SJCRH30 (cell line): ENCODE measurements at places on chromosomes 2 and 18. TPM values are rescaled to one million over a fixed set of nuclear protein-coding genes. Genes with fewer than 3 reads are reported as not detected.

Gene ABCG8
- total RNA-seq, result 0.04 TPM in 1 of 2 replicates, not detected in the other

Gene SLC39A6
- 45.7 and 50.6 TPM in 2 replicates for total RNA-seq

DNA sequence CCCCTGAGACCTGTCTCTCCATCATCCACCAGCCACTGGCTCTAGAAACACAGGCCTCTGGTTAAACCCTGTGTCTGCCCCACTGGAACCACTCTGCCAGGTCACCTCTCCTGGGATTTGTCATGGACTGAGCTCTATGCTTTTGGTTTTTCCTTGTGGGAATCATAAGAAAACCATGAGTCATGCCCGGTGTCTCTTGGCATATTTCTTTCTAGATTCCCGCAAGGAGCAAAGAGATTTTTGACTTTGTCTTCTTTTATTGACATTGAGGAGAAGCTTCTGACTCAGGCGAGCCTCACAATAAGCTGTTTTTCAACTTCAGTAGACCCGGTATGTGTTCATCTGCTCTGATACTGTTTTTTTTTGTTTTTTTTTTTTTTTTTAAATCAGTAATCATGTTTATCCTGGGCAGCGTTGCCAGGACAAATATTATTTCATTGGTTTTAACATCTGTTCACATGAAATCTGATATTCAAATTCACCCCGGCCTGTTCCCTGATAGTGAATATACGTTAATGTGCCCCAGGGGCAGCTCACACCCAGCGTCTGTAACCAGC, 207.1 kb downstream of the ACKR3 start:
- DNase-seq, result peak; percentile 86

- DNase-seq, result peak; percentile 91
These were observed 34.7 kb downstream of the RFX8 start for GRCh38 chr2:101440127-101440738.

DNA sequence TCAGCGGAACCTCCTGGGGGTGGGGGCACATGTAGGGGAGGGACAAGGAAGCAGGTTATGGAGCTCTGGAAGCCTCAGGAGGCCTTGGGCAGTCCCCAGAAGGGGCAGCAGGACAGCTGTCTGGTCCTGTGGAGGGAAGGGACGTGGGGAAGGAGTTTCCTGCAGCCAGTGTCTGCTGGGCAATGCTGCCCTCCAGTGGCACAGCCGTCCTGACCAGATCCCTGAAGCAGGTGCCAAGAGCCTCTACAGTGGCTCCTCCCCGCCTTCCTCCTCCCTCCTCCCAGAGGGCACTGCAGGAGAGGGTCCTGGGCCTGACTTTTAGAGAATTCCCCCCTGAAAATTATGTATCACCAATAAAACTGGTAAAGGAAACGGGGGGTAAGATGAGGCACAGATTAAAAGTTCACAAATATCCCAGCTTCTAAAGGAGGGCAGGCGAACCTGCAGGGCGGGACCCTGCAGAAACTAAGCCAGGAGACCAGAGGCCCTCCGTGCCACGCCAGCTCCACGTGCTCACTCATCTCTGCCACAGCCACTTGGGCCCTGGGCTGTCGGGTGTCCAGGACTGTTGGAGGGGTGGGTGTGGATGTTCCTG, 258.5 kb downstream of the TWIST2 start:
- DNase-seq, result peak; percentile 80

GRCh38 chr2:73175663-73176204, 26.6 kb upstream of the NOTO start:
- peak; percentile 84 for DNase-seq

- DNase-seq, result no peak
These were observed 77.2 kb upstream of the FIGN start for GRCh38 chr2:163812926-163813520.

- no peak for DNase-seq
These were observed 68.9 kb upstream of the CAB39 start for GRCh38 chr2:230643576-230644291.

GRCh38 chr2:216222650-216223352, 113.7 kb downstream of the XRCC5 start:
- no peak for DNase-seq

GRCh38 chr2:230735884-230736283, 23.2 kb downstream of the CAB39 start:
- DNase-seq, result no peak

GRCh38 chr2:43078781-43079755, 147.3 kb downstream of the ZFP36L2 start:
- DNase-seq, result no peak

- DNase-seq, result peak; percentile 77
These were observed 39.5 kb upstream of the CYP1B1 start for GRCh38 chr2:38115216-38116032.

DNA sequence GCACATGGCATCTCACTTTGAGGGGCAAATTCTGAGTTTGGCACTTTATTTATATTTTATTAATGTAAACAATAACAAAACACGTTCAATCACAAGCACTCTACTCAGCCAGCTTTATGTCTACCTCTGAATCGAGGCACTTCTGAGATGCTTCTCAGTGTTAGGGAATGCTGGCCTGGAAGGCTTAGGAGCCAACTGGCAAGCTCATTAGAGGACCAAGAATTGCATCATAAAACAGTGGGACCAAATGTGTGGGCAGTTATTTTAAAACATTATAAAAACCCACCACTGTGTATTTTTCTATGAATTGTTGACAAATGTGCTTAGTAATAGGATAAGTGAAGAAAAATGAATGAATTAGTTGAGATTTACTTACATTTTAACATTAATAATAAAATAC, 46.8 kb upstream of the SMIM21 start:
- no peak for DNase-seq

DNA sequence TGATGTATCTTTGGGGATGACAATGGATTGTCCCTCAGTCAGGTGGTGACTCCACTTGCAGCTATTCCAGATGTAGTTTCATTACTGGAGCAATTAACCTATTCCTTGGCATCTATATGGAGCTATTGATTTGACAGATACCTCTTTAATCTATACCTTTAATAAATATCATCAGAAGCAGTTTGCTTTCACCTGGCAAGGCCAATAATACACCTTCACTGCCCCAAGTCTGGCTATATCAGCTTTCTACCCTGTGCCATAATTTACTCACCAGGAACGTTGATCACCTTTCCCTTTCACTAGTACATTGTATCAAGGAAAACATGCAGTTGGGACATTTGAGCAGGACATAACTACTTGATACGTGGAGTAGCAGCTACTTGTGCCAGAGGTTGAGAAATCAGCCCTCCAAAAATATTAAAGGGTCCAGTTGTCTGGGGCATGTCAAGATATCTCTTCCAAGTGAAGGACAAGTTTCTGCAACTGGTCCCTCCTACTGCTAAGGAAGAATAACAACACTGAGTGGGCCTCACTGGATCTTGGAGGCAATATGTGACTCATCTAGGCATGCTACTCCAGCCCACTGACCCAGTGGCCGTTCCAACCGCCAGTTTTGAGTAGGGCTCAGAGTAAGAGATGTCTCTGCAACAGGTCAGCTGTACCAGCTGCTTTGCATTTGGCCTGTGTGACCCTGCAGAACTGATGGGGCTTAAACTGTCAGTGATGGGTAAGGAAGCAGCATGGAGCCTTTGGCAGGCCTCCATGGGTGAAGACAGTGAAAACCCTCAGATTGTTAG, 67.0 kb downstream of the PSMG2 start:
- DNase-seq, result no peak

- DNase-seq, result no peak
These were observed 190.7 kb downstream of the NCKAP5 start for GRCh38 chr2:133377599-133377998.

DNA sequence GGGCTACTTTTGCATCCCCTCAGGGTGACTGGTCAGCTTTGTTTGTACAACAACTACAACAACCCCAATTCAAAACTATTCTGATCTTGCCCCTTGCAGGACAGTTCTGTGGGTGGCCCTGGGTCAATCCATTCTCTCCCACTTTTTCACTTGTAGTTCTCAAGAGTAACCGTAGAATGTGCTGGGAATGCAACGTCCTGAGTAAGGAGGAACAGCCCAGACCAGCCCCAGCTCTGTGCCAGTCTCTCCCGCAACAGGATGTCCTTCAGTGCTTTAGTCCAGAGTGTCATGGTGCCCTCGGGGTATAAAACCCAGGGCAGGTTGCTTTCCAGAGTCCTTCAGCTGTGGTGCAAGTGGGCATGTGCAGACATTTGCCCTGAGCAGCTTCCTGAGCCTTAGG, 22.1 kb upstream of the TEX51 start:
- no peak for DNase-seq

DNA sequence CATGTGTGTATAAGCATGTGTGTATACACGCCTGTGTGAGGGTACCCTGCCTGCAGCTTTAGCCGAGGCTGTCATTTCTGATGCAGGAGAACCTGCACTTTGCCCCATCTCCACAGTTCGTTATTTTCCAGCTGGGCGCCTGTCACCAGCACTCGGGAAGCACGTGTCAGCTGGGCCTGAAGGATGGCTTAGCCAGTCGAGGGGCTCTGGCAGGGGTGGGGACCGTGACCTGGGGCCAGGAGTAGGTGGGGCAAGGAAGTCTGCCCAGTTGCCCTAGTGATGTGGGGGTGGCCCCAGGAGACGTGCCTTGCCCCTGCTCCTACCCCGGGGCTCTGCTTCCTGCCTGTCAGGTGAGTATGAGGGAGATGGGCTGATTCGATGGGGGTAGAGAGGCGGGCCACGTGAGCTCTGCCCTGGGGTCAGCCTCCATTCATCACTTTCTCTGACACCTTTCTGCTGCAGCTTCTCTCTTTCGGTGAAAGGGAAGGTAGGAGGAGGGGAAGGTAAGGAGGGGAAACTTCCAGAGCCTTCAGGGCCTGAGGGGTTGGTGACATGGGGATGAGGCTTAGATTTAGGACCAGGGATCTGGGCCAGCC, 130.6 kb upstream of the SKOR2 start:
- no peak for DNase-seq

- DNase-seq, result no peak
These were observed 112.5 kb downstream of the LPIN1 start for GRCh38 chr2:11858883-11859282.
